ENCODE measurements at places on chromosomes 13 and 19.
A peak's percentile ranks its signal among the peaks of the same experiment; 100 is the strongest.

DNA sequence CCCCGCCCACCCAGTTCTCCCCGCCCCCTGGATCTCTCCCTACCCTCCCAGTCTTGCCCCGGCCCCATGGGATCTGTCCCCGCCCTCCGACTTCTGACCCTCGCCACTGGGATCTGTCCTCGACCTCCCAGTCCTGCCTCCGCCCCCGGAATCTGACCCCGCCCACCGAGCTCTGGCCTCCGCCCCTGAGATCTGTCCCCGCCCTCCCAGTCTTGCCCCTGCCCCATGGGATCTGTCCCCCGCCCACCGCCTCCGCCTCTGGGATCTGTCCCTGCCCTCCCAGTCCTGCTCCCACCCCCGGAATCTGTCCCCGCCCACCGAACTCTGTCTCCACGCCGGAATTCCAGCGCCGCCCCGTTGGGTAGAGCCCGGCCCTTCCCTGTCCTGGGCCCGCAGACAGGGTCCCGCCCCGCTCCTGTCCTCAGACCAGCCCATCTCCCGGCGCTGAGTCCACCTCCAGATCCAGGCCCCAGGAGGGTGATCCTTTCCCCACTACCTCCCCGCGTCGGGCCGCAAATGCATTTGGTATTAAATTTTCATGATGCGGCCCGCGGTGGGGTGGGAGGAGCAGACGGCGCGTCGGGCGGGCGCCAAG, 1.5 kb upstream of the SLC17A7 start:
- peak; percentile 89 for DNase-seq

DNA sequence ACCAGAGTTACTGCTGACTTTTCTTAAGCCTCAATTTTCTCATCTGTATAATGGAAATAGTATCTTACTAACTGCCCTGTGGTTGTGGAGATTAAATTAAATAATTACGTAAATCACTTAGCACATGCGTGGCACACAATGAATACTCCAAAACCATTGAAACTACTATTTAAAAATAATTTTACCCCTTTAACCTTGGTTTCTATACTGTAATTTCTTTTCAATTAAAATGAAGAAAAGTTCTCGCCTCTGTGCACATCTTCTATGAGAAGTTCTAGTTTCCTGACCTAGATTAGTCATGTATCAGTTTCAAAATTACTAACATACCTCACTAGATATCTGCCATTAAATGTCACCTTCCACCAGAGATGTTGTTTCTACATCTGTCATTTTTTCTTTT, 5.7 kb downstream of the SLITRK1 start:
- no peak for DNase-seq

DNA sequence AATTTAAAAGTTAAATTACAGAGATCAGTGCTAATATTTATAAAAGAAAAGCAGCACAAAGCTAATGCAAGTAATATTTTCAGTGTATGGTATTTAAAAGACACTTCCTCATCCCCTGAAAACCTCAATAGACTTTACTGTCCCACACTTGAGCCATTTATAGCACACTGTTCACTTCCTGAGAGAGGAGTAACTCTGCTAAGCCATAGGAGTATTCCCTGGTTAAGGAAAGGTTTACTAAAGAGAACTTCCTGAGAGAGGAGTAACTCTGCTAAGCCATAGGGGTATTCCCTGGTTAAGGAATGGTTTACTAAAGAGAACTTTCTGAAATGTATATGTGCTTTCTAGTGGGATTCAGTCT, 159.4 kb downstream of the NHLRC3 start:
- no peak for DNase-seq

- no peak for DNase-seq
Measured at GRCh38 chr13:40428354-40428753, 238.1 kb downstream of the FOXO1 start.

DNA sequence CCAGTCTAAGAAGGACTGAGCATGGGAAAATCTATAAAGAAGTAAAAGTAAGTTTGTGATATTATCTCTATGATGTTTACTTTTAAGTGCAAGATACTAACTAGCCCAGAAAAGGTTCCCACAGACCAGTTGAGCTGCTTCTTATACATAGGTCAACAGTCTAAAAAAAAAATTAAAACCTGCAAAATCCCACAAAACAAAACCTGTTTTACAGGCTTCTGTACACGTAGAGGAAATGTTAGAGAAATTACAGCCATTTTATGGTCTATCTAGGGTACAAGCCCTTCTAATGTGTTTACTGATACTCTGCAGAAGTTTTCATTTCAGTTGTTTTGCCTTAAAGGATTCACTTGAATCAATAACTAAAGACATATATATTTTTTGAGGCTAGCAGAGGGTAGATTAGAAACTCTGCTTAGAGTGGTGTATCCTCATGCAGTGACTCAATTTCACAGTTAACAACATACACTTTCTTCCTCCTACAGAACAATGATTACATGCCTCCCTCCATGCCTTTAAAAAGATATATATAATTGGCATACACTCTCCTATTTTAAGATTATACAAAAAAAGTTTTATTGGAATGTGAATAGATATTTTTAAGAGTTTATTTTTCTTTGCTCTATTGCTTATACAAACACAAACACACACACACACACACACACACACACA, 43.9 kb downstream of the CAB39L start:
- DNase-seq = no peak

DNA sequence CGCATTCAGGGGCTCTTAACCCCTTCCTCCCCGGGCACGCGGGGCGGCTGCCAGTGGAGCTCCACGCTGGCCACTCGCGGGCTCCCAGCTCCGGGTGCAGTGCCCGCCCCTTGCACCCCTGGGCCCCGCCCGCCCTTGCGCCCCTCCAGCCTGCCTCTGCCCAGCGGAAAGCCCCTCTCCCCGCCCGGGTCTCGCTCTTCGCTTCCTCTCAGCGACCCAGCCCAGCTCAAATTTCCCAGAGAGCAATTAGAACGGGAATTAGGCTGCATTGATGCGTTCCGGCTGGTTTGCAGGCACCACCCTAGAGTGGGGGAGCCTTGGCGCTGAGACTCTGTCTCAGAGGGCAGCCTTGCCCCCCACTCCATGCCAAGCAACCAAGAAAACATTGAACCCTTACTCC, 1.8 kb upstream of the GSX1 start:
- no peak for DNase-seq

DNA sequence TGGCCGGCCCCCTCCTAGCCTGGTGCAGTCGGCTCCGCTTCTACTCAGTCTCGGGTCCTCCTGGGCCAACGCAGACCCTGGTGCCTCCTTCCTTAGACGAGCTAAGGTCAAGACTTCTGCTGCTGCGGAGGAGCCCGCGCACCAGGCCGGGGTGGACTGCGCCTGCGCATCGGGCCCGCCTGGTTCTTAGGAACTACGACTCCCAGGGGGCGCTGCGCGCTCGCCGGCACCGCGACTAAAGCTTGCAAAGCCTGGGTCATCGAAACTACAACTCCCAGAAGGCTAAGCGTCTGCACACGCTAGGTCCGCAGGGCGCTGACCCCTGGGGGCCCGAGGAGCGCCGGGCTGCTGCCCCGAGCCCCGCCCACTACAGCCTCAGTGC, at the start of gene ZNF835:
Gene ZNF835, minus strand, starts transcription at position 145 of the 382 bp plus-strand sequence. CDS start 6,559 bp downstream, outside the sequence.
- DNase-seq = no peak

DNA sequence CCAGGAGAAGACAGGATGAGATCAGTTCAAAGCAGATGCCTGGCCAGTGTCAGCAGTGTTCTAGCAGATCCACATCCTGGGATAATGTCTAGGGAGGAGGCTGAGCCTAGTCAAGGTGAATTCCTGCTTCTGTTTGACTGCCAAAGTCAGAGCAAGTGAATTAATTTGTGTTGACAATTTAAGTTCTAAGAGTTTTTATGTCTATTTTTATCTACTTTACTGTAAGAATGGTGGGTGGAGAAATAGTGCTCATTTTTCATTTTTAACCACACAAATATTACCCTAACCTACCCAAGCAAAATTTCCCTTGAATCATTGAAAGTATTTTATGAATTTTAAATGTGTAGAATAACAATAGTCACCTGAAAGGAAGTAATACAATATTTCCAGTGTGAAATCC, 207.6 kb upstream of the SLC10A2 start:
- no peak for DNase-seq

- no peak for DNase-seq
Measured at GRCh38 chr13:40101708-40102359, 446.4 kb downstream of the COG6 start.

All from fibroblast of skin of right biceps (primary cell).